A172 (cell line): ENCODE measurements at places on chromosomes 4 and X. TPM values are rescaled to one million over a fixed set of nuclear protein-coding genes. Genes with fewer than 3 reads are reported as not detected.

The MAGEC3 gene
- total RNA-seq: not detected in 2 replicates

The GATA1 gene
- not detected in 2 replicates for total RNA-seq

The FGFBP2 gene
- total RNA-seq: not detected in 2 replicates

The ASB11 gene
- total RNA-seq: not detected in 2 replicates

The ATP2B3 gene
- not detected in 2 replicates for total RNA-seq
